Thyroid gland (tissue), 4 donors: ENCODE measurements at places on chromosomes 3 and 15. TPM values are rescaled to one million over a fixed set of nuclear protein-coding genes. Genes with fewer than 3 reads are reported as not detected.

TNNC1 gene
- 11.0 TPM for total RNA-seq

STRIT1 gene
- total RNA-seq = not detected

IMPG2 gene
- 0.58 TPM for total RNA-seq

GPR62 gene
- 0.56 TPM for total RNA-seq

ILDR1 gene
- 11.6 TPM for total RNA-seq

DUOX2 gene
- 238 TPM for total RNA-seq
